NCI-H774 (cell line): ENCODE measurements at places on chromosomes 12 and 14.
A peak's percentile ranks its signal among the peaks of the same experiment; 100 is the strongest.

- DNase-seq, result no peak
These were observed 25.8 kb downstream of the TRIP11 start for GRCh38 chr14:92014040-92014439.

- no peak for DNase-seq
These were observed 34.9 kb upstream of the HNF1A start for GRCh38 chr12:120943482-120943881.

GRCh38 chr14:101457936-101458740 is 103.2 kb upstream of the DIO3 start:
- no peak for DNase-seq

DNA sequence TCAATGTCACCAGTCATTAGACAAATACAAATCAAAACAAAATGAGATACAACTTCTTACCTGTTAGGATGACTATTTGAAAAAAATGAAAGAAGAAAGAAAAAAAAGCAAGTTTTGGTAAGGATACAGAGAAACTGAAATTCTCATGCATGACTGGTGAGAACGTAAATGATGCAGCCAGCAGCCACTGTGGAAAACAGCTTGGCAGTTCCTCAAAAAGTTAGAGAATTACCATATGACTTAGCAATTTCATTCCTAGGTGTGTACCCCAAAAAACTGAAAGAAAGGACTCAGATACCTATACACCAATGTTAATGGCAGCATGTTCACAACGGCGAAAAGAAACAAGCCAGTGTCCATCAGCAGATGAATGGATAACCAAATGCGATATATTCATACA is 26.6 kb downstream of the NINJ2 start:
- no peak for DNase-seq

DNA sequence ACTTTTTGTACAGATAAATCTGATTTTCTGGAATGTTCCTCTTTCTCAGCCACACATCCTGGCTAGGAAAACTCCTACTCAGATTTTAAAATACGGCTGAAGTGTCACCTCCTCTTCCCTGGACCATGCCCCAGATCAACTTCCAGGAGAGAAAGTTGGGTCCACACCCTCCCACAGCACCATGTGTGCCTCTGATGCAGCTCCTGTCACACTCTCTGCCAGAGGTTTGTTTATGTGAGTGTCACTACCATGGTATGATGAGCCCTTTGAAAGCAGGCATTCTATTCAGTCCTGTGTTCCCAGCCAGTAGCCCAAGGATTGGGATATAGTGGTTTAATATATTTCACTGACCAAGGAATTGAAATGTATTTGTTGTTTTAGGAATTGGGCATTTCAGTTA is 287.2 kb upstream of the ATP2B1 start:
- no peak for DNase-seq

DNA sequence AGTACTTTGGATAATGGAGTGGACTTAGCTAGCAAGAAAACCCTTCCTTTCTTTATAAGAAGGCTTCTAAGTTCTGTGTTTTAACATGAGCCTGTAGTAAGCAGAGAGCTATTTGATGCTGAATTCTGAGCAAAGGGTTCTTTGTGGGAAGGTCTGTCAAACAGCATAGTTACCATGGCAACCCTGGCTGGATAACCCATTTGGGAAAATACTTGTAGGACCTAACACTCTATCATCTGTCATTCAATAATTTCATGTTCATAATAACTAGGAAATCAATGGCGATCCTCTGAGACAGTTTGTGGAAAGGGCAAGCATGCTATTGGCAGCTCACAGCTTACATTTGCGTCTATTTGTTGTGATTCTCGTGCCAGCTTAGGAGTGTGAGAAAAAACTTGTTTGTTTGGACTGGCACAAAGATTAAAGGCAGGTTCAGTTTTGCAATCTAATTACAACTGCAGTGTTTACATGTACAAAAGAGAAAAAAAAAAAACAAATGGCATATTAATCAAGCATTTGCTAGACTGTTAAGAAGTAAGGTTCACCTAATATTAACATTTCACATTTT is 219.2 kb downstream of the PDZRN4 start:
- peak; percentile 36 for DNase-seq

DNA sequence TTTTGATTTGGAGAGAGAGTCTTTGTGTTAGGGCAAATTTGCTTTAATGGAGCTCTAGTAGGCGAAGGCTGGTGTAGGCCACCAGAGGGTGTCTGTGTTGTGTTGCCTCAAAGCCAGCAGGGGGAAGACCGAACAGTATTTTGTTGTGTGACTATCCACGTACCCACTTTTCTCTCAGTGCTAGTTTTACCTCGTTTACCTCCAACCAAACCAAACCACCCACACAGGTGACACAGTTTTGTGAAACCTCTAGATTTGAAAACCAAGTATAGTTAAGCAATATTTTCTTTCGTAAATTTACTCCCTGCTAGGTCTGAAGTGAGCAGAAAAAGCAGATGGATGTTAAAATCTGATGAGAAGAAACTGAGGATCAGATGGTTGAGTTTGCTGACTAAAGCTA is 36.3 kb upstream of the NPFF start:
- peak; percentile 62 for DNase-seq

DNA sequence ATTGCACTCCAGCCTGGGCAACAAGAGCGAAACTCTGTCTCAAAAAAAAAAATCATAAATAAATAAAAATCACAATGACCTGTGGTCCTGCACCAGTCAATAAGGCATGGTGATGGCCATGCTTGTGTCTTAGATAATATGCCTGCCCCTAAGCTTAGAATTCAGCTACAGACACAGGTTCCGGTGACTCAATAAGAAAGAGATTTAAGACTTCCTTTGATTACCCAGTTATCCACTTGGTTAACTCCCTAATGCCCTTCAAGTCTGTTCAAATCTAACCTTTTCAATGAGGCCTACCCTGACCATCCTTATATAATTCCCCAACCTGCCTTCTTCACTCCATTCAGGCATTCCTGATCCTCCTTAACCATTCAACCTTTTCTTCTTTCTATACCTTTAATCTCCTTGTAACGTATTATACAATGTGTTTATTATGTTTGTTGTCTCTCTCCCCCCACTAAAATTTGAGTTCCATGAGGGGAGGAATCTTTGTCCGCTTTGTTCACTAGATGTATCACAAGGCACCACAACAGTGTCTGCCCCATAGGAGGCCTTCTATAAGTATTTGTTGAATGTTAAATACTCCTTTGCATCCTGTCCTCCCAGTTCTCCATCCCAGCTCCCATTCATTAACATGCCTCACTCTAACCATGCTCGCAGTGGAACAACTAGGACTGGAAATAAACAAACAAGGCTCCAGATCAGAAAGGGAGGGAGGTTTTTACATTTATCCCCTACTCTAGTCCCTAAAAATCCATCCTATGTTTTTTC is 8.9 kb downstream of the MAP4K5 start:
- DNase-seq, result no peak

DNA sequence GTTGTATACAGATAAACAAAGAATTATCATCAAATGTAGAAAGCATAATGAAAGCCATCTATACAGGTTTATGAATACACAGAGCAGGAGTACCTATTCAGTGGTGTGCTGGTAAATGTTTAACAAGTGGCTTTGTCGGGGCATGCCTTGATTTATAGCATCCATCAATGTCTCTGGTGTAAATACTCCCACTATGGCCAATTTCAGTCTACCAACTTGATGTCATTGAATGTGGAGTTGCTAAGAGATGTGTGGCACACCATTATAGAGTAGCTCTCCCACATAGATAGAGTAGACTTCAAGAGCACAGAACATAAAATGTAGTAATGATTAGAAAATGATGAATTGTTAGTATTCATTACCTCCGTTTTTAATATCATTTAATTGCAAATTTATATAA is 9.3 kb downstream of the GRIP1 start:
- DNase-seq, result peak; percentile 85

DNA sequence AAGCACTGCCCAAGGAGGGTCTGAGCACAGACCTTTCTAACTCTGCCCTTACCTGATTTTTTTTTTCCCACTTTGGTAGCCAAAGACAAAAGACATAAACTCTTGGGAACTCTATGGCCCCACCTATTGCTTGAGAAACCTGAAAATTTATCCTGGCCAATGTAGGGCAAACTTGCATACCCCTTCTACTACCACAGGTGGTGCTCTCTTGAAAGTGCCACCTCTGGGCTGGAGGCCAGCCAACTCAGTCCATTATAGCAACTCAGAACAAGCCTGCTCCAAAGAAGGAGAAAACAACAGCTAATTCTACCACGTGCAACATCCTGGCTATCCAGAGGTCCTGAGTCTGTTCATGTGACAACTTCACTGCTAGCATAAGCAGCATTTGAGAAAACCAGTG is 55.7 kb upstream of the ABCD2 start:
- DNase-seq, result no peak

DNA sequence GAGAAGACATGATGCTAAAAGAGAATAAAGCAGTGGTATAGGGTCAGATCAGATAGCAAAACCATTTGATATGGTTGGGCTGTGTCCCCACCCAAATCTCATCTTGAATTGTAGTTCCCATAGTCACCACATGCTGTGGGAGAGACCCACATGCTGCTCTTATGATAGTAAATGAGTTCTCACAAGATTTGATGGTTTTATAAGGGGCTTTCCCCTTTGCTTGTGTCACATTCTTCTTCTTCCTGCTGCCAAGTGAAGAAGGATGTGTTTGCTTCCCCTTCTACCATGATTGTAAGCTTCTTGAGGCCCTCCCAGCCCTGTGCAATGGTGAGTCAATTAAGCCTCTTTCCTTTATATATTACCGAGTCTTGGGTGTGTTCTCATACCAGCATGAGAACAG is 49.4 kb downstream of the SLC16A7 start:
- no peak for DNase-seq

DNA sequence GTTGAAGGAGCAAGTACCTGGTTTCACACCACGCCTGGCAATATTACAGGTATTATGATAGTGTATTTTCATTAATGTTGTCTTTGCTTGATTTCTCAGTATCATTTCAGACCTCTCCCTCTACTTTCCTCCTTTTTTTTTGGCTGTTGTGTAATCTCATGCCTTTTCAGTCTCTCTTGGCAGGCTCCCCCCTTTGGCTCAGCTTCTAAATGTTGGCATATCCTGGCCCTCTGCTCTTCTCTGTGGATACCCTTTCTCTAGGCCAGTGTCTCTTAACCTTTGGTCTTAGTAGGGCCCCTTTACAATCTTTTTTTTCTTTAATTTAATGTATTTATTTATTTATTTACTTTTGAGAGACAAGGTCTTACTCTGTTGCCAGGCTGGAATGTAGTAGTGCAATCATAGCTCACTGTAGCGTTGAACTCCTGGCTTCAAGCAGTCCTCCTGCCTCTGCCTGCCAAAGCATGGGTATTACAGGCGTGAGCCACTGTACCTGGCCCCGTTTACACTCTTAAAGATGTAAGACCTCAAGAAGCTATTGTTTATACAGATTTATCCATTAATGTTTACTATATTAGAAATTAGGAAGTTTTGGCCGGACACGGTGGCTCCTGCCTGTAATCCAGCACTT is 12.8 kb downstream of the MTHFD1 start:
- no peak for DNase-seq

DNA sequence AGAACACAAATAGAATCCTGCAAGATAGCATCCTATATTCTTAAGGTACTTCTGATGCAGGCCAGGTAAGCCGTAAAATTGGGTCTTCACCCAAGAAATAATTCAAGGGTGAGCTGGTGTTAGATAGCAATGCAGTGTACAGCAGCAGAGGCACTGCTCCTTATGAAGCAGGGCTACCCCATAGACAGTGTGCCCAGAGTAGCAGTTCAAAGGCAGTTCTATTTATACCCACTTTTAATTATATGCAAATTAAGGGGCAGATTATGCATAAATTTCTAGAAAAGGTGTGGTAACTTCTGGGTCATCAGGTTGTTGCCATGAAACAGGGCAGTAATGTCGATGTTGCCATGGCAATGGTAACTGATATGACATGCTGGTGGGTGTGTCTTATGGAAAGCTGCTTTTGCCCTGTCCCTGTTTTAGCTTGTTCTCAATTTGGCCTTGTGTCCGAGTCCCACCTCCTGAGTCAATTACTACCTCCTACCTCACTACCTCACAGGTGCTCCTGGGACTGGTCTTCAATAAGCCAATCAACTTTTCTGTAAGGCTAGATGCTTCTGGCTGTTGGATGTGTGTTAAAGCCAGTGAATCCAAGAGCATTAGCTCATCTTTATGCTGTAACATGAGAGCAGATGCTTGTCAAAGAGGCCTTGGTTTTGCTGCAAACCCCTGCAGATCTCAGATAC is 61.0 kb downstream of the PPM1A start:
- no peak for DNase-seq

- no peak for DNase-seq
These were observed 4.1 kb upstream of the CCER1 start for GRCh38 chr12:90959032-90959431.

GRCh38 chr12:27355979-27356378 is 23.3 kb downstream of the BMAL2 start:
- no peak for DNase-seq

DNA sequence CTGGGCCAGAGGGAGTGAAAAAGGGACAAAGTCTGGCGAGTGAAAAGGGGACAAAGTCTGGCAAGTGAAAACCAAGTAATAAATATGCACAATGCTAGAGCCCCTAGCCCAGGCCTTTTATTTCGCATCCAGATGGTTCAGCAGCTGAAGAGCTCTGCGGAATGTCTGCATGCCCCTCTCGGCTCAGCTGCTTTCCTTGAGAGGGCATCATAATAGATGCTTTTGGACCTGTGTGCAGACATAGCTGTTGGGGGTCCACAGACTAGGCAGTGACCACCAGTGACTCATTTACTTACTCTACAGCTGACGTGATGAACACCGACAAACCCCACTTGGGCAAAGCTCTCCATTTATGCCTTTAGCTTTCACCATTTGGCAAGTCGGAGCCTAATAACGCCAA is 4.3 kb downstream of the NIN start:
- no peak for DNase-seq
